ENCODE measurements at places on chromosomes 6 and 20. TPM values are rescaled to one million over a fixed set of nuclear protein-coding genes. Genes with fewer than 3 reads are reported as not detected.

DNA sequence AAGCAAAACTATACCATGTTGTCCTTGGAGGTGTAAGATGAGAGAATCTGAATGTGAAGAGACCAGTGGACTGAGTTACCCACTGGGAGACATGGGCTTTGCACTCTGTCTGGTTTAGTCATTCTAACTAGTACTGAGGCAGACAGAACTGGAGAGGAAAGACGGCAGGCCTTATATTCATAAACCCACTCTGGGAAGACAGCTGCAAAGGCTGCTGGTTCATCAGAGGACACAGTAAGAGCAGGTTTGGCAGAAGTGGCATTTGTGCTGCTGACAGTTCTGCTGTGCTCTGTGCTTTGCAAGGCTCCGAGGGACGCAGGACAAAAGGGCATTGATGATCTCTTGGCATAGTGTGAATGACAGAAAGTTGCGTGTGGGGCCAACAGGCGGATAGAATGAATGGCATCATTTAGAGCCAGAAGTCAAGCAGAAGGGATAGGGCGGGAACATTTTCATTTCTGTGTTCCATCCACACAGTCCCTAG is 142.3 kb upstream of the TENT5A start:
- no peaks in the 10 kb centered on the region for H3K36me3 ChIP-seq
- H3K4me1 ChIP-seq: peaks cover 8% of the 10 kb centered on the region
- peak; percentile 40 for DNase-seq
- H3K27ac ChIP-seq: no peak overlapping the region
- no peak overlapping the region for H3K4me3 ChIP-seq

GRCh38 chr20:152131-152530 is 5.1 kb upstream of the DEFB127 start:
- no peak overlapping the region for H3K4me3 ChIP-seq
- H3K27me3 ChIP-seq: peaks cover 77% of the 10 kb centered on the region
- DNase-seq: no peak
- H3K4me1 ChIP-seq: no peaks in the 10 kb centered on the region
- H3K27ac ChIP-seq: no peak overlapping the region
- H3K36me3 ChIP-seq: no peaks in the 10 kb centered on the region

- H3K27me3 ChIP-seq: no peaks in the 10 kb centered on the region
- no peaks in the 10 kb centered on the region for H3K4me1 ChIP-seq
- H3K36me3 ChIP-seq: no peaks in the 10 kb centered on the region
- H3K27ac ChIP-seq: no peak overlapping the region
- H3K4me3 ChIP-seq: no peak overlapping the region
Measured at GRCh38 chr6:128150376-128150775, 249.5 kb upstream of the THEMIS start.

DNA sequence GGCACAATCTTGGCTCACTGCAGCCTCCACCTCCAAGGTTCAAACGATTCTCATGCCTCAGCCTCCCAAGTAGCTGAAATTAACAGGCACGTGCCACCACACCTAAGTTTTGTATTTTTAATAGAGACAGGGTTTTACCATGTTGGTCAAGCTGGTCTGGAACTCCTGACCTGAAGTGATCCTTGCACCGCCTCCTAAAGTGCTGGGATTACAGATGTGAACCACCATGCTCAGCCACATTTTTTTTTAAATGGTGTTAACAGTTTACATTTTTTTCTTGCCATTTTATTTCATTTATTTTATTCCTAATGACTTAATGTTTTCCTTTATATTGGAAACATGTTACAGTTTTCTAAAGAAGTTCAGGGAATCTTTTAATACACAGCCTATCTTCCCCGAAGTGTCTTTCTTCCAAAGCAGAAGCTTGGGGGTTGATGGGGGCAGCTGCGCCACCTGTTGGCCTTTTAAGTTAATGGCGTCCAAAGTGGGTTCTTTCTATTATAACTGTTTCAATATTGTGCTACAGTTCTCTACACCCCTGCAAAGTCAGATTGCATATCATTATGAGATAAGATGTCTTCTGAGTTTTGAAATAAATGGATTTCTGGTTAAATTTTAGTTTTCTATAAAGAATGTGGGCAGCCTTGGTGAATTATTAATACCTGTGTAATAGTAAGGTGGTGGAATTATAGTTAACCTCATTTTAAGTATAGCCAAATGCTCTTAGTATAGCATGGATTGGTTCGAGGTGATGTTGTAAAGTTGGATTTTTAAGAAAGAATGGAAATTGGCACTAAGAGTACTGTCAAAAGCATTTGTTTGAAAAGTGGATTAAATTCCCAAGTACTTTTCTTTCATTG is 42.0 kb upstream of the PLCG1 start:
- peaks cover 54% of the 10 kb centered on the region for H3K36me3 ChIP-seq
- DNase-seq: peak; percentile 72
- H3K27ac ChIP-seq: no peak overlapping the region
- no peak overlapping the region for H3K4me3 ChIP-seq
- no peaks in the 10 kb centered on the region for H3K27me3 ChIP-seq

The GNAS-AS1 gene
- 5.8 TPM for total RNA-seq

The ABHD16B gene
- total RNA-seq: not detected

The HSPA1A gene
- 36.0 TPM for total RNA-seq

The KIFC1 gene
- total RNA-seq: 93.9 TPM

The LINC00237 gene
- not detected for total RNA-seq

All from neural progenitor cell (in vitro differentiated cells).